ENCODE measurements at places on chromosomes 1 and 21.

GRCh38 chr21:45536301-45537081 lies 5.7 kb downstream of the SLC19A1 start:
- no peak for DNase-seq

DNA sequence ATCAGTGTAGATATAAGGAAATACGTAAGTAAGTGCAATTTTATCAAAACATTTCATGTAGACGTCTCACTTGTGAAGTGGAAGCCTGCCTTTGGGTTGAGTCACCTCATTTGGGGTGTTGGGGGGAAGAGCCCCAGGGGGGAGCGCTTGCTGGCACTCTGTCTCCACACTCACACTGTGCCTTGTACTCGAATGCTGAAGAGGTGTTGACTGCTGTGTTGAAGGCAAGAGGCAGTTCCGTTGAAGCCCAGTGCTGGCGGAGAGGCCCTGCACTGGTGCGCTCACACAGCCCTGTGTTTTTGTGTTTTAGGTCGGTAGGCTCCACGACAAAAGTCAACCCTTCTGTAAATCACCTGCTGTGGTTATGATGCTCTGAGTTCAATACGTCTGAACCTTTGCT lies 131.9 kb upstream of the COL6A1 start:
- DNase-seq = no peak

- no peak for DNase-seq
These were observed 64.6 kb upstream of the DIP2A start for GRCh38 chr21:46393941-46394594.

- DNase-seq = no peak
These were observed 15.7 kb downstream of the VCAM1 start for GRCh38 chr1:100735244-100735643.

- DNase-seq = no peak
These were observed 5.3 kb downstream of the SCMH1 start for GRCh38 chr1:41236781-41237180.

DNA sequence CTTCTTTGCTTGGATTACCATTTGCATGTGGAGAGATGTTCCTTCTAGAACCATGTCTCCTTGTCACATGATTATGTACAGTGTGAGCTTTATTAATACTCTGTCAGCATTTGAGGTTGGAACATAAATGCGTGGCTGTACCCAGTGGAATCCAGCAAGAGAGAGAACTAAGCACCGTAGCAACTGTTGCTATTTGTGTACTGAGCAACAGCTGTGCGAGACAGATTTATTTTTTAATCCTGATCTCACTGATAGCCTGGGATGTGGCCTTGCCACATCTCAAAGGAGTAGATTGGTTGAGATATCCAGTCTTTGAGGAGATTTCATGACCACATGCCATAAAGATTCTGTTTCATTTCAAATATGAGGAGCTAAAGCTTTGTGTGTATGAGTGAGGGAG lies 43.4 kb downstream of the KIF1B start:
- DNase-seq = no peak

DNA sequence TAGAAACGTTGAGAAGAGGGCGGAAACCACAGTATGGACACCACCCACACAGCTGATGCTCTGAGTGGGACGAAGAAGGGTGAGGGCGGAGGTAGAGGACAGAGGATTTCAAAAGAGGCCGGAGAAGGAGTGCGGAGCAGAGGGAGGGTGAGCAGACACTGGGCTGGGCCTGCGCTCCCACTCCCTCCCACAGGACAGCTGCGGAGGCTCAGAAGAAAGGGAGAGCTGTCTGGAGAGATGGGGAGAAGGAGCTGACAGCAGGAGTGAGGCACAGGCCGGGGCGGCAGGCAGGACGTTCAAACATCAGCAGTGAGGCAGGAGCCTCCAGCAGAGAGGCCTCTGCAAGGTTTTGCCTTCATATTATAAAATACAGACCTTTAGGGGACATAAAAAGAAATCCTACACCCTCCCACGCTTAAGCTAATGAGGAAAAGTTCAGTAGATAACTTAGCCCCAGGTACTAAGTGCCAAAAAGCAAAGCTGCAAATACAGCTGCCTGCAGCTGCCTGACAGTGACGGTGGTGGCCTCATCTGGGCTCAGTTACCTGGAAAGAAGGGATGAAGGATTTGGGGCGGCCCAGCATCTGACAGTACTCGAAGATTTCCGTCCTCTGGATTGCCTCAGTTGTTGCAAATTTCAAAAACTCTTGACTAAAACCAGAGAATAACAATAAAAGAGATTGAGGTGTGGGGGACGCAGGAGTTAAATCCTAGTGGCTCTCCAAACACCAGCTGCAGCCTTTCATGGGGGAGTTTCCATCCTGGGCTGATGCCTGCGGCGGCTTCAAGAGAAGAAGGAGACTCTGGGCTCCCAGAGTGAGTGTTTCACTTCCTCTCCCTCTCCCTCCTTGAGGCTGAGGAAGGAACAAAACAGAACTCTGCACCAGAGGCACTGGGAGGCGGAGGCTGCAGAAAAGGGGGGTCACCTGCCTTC lies 25.6 kb downstream of the SEC16B start:
- no peak for DNase-seq

GRCh38 chr1:224408294-224408590 lies 26.4 kb downstream of the WDR26 start:
- no peak for DNase-seq

- DNase-seq = no peak
These were observed 28.5 kb upstream of the H3-3A start for GRCh38 chr1:226033991-226034390.

- DNase-seq = no peak
These were observed 125.3 kb downstream of the LTN1 start for GRCh38 chr21:28867401-28867800.

- DNase-seq = no peak
These were observed 33.3 kb upstream of the RCC2 start for GRCh38 chr1:17472814-17473213.

GRCh38 chr1:181391301-181391900 lies 91.9 kb upstream of the CACNA1E start:
- DNase-seq = no peak

DNA sequence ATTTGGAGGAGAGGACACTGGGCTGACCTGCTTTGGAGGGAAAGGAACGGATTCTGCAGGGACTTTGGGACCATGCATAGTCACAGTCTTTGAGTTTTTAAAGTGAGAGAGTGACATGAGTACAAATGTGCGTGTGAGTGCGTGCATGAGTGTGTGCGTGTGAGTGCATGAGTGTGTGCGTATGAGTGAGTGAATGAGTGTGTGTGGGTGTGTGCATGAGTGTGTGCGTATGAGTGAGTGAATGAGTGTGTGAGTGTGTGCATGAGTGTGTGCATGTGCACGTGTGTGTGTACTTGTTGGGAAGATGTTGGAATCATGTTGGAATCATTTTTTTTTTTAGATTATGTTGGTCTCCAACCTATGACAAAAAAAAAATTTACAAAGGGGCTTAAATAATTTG lies 70.5 kb downstream of the PAX7 start:
- DNase-seq = no peak

DNA sequence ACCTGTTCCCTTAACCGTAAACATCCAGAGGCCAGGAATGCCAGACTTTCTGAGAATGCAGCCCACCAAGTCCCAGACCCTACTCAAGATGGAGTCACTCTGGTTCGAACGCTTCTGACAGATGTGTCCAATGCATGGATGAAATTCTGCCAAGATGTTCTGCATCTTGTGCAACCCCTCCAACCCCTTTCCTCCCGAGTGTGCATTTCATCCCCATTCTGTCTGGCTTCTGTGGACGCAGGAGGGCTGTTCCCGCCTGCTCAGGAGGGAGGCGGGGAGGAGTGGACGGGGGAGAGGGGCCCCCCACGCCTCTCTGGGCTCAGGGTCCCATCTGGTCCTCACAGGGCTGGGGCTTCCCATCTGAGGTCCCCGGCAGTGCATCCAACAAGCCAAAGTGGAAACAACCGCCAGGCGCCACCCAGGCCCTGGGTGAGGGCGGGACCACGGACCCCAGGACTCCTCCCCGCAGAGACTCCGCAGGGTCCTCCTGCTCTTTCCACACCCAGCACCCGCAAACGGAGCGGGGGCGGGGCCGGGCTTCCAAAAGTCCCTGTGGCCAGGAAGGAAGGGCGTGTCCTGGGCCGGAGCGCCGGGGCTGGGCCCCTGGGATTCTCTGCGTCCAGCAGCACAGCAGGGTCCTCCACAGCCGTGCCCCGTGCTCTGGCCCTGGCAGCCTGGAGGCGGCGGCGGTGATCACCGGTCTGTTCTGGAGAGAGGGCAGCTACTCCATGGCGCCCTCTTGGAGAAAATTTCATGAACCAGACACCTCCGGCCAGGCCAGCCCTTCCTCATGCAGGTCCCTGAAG lies 27.8 kb upstream of the SUMO3 start:
- DNase-seq = peak; percentile 23

DNA sequence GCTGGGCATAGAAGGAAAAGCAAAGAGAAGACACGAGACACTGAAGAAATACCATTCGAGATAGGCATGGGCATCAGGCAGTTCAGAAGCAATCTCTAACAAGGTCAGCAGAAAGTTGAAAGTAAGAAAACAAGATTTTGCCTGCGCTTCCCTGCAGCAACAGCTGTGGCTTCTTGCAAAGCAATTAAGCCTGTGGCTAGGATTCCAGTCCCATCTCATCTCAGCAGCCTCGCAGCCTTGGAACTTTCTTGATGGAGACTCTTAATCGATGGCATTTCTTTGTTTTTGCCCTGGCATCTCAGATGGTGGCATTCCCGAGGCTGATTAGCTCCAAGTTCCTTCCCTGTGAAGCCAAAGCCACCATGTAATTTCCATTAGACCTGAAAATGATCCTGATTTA lies 64.6 kb upstream of the SPAG17 start:
- no peak for DNase-seq

- no peak for DNase-seq
These were observed 5.5 kb downstream of the SCNN1D start for GRCh38 chr1:1285611-1286311.

- DNase-seq = no peak
These were observed 3.1 kb downstream of the KCNA10 start for GRCh38 chr1:110515891-110516290.

DNA sequence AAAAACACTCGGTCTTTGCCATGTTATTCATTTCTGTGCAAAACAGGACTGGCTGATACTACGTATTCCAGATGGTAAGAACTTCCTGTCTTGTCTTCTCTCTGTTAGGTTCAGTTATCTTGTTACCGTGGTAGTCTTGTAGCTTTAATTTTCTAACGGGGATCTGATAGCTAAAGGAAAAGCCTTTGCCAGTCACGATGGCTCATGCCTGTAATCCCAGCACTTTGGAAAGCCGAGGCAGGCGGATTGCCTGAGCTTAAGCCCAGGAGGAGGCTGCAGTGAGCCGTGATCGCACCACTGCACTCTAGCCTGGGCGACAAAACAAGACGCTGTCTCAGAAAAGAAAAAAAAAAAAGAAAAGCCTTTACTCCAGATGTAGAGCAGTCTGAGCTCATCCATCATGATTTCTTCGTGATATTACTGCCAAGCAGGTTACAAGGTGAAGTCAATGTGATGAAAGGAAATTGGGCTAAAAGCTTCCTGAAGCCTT lies 11.1 kb upstream of the MSTO1 start:
- peak; percentile 3 for DNase-seq

DNA sequence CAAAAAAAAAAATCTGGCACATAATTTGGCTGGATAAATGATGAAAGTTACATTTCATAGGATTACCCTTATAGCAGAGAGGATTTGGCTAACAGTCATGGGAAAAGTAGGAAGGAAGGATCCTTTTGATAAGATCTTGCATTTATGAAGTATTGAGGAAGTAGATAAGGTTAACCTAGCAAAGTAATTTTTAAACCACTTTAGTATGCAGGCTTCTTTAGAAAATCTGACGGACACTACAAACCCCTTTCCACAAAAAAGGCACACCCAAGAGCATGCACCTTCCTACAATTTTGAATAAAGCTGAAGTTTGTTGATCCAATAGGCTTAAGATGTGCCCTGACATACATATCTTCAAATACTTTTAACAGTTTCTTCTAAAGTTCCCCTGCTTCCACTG lies 275.2 kb downstream of the GRIK1 start:
- DNase-seq = no peak

GRCh38 chr1:24018611-24019580 lies 38.8 kb upstream of the SRSF10 start:
- no peak for DNase-seq

DNA sequence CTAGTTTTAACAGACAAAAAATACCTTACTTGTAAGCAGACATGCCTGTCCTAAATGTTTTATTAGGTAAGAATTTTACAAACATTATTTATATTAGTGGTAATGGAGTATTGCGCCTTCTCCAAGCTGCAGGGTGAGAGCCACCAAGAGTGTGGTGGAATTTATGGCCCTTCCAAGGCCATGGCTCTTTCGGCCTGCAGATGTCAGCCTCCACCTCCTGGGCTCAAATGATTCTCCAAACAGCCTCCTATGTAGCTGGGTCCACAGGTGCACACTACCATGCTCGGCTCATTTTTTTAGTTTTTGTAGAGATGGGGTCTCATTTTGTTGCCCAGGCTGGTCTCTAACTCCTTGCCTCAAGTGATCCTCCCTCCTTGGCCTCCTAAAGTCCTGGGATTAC lies 56.3 kb downstream of the ITGB3BP start:
- DNase-seq = no peak

DNA sequence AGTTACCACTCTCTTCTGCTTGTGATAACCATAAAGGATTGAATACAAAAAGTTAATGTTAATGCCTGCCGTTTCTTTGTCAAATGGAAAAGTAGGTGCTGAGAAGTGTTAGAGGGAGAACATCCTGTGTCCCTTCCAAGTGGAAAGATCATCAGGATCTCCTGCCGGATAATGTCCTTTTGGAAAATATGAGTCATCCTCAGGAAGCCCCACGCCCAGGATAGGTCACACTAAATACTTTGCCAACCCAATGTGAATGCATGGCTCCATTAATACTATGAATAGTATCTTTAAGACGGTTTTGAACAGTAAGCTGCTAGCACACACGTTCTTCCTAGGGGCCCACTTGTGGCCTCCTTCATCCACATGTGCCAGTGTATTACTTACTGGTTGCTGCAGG lies 279.5 kb downstream of the ZNF326 start:
- DNase-seq = no peak

DNA sequence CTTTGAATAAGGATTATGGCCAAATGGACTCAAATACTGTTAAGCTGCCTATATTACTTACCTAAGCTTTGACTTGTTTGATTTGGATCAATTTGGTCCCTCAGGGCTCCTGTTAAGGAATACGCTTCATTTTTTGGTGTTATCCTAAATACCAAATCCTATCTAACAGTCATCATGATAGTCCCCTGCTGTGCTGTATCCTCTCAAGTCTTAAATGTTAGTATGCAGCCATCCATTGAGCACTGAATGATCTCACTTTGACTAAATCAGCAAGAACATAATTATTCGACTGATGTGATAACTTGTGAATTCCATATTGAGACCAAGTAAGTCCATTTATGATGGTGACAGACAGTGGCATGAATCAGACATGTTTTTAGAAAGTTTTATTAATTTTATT lies 53.1 kb upstream of the ATF3 start:
- DNase-seq = no peak

Measured in activated naive CD4-positive, alpha-beta T cell (primary cell).